H4 (cell line): ENCODE measurements at places on chromosomes 7 and 10. TPM values are rescaled to one million over a fixed set of nuclear protein-coding genes. Genes with fewer than 3 reads are reported as not detected.

The OR2A12 gene
- total RNA-seq, result not detected in 2 replicates

The SH2D4B gene
- not detected in 2 replicates for total RNA-seq

The IGFBP1 gene
- not detected in 2 replicates for total RNA-seq

The LIPJ gene
- total RNA-seq, result not detected in 2 replicates

The CTAGE6 gene
- not detected in 2 replicates for total RNA-seq

The SOSTDC1 gene
- 5.7 and 6.9 TPM in 2 replicates for total RNA-seq

The AEBP1 gene
- total RNA-seq, result 0.06 TPM in 1 of 2 replicates, not detected in the other

The CFAP58 gene
- total RNA-seq, result 0.08 and 0.12 TPM in 2 replicates

The GPR85 gene
- total RNA-seq, result 2.4 and 2.7 TPM in 2 replicates

The CCM2 gene
- total RNA-seq, result 61.5 and 78.6 TPM in 2 replicates

The CALML5 gene
- total RNA-seq, result not detected in 2 replicates

The NEUROD6 gene
- total RNA-seq, result not detected in 2 replicates

The LRMDA gene
- 0.10 TPM in 1 of 2 replicates, not detected in the other for total RNA-seq

The GIMAP7 gene
- total RNA-seq, result not detected in 2 replicates

The EPO gene
- not detected in 2 replicates for total RNA-seq

The NOS3 gene
- 0.29 and 0.60 TPM in 2 replicates for total RNA-seq

The TMEM213 gene
- not detected in 2 replicates for total RNA-seq

The MALSU1 gene
- 158 and 178 TPM in 2 replicates for total RNA-seq

The NME8 gene
- not detected in 2 replicates for total RNA-seq

The PRSS37 gene
- not detected in 2 replicates for total RNA-seq

The ADGRA1 gene
- total RNA-seq, result not detected in 2 replicates

The CPN1 gene
- not detected in 2 replicates for total RNA-seq
